ENCODE measurements at places on chromosomes 5 and 9. TPM values are rescaled to one million over a fixed set of nuclear protein-coding genes. Genes with fewer than 3 reads are reported as not detected.

- no peak for DNase-seq
Observed at GRCh38 chr5:71748360-71748759, 29.3 kb downstream of the CARTPT start.

GRCh38 chr9:136527721-136528710 lies 17.8 kb downstream of the NOTCH1 start:
- DNase-seq = no peak

DNA sequence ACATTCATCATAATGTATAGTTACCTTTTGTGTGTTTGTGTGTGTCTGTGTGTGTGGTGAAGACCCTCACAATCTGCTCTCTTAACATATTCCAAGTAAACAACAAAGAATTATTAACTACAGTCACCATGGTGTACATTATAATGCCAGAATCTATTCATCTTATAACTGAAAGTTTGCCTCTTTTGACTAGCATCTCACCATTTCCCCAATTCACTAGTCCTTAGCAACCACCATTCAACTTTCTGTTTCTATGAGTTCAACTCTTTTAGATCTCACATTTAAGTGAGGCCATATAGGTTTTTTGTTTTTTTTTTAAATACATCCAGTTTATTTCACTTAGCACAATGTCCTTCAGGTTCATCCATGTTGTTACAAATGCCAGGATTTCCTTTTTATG lies 83.6 kb downstream of the SMC2 start:
- DNase-seq = no peak

- no peak for DNase-seq
Observed at GRCh38 chr9:101675341-101675740, 63.1 kb downstream of the GRIN3A start.

- DNase-seq = no peak
Observed at GRCh38 chr9:21567926-21568325, 85.8 kb upstream of the IFNE start.

GRCh38 chr5:179176571-179177230 lies 116.5 kb downstream of the ZNF354C start:
- no peak for DNase-seq

DNA sequence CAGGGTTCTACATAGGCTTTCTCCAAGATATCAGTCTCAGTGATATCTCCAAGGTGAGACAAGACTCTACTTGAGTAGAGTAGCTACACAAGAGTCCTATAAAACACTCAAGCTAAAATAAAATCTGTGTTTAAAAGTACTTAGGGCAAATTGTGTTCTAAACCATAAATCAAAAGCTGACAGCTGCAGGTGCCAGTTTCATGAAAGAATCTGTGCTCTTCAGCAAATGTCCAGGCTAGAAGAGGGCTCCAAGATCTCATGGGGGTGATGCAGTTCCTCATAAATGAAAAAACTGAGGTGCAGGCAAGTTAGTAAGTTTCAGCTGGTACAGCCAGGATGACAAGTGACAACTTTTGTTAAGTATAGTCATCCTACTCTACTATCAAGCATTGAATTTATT lies 142.8 kb upstream of the TNPO1 start:
- no peak for DNase-seq

DNA sequence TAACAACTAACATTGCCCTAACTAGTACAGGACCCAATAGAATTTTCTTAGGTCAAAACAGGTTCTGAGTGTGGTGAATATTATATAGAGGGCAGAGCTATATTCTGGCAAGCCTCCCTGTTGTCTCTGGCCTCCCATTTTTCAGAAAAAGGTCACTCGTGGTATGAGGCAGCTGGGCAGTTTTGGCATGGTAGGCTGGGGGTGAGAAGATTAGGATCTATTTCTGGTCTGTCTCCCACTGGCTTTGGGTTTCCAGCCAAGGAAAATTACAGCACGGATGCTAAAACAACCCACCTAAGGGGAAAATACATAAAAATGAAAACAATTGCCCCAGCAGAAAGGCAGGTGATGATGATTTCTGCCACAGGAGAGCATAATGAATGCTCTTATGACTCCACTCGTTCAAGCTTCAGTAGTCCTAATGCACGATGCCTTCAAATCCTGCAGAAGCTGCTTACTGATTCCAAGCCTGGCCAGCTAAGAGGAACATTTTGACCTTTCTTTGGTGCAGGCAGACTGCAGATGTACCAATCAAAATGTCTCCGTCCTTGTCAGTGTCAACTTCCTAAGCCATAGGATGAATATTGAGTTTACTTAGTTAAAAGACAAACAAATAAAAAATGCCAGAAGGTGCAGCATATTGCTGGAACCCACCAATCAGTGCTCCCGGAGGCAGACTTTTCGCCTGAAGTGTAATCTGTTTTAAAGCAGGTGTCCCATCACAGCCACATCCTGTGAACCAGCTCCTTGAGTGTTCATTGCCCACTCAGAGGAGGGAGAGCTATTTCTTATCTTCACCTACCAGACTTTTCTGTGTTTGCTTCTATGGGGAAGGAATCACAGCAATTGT lies 435.4 kb downstream of the ZSWIM6 start:
- DNase-seq = no peak

The SLC36A3 gene
- total RNA-seq = not detected

The FOXE1 gene
- 0.26 TPM for total RNA-seq

The LCN1 gene
- 30.3 TPM for total RNA-seq

The NR5A1 gene
- total RNA-seq = not detected

The C9 gene
- total RNA-seq = not detected

Measured in NCI-H460 (cell line).